Suprapubic skin (tissue), 4 donors: ENCODE measurements at places on chromosomes 2 and 18. TPM values are rescaled to one million over a fixed set of nuclear protein-coding genes. Genes with fewer than 3 reads are reported as not detected.
A peak's percentile ranks its signal among the peaks of the same experiment; 100 is the strongest.

GRCh38 chr2:201441409-201441808, 9.8 kb downstream of the TRAK2 start:
- DNase-seq = no peak

GRCh38 chr18:13566941-13567746, 159.2 kb downstream of the FAM210A start:
- peak; percentile 81 for DNase-seq

CYP27A1 gene
- 30.7 TPM for total RNA-seq

GRCh38 chr2:237441605-237442274, 27.8 kb upstream of the COL6A3 start:
- DNase-seq = no peak

EPB41L3 gene
- total RNA-seq = 9.6 TPM

- DNase-seq = no peak
These were observed 53.7 kb downstream of the FAM210A start for GRCh38 chr18:13672657-13673056.

MAPK4 gene
- 4.8 TPM for total RNA-seq

- DNase-seq = no peak
These were observed 219.8 kb downstream of the SH3BP4 start for GRCh38 chr2:235171550-235172031.

UCN gene
- total RNA-seq = 2.1 TPM

OTOS gene
- not detected for total RNA-seq

DNA sequence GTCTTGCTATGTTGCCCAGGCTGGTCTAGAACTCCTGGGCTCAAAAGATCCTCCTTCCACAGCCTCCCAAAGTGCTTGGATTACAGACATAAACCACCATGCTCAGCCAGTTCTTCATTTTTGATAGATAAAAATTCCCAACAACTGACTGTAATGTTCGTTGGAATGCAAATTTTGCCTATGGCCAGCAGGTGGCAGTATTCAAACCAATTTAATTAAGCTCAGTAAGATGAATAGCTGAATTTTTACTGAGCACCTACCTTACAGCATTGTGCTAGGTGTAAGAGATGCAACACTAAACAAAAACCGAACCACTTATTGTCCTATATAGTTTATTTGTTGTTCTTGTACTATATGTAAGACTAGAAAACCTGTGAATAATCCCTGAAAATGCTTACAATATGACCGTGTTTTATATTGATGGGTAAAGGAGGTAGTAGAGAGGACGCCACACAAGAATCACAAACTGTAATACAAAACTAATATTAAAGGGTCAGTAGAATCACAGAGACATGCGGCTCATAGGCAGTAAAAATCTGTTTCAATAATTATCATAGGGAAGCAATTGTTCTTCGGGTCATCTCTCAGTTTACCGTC, 8.2 kb upstream of the TMEM182 start:
- no peak for DNase-seq

NLRC4 gene
- 0.17 TPM for total RNA-seq

SERPINB10 gene
- 1.0 TPM for total RNA-seq

GRCh38 chr18:48928787-48929186, 22.0 kb downstream of the SMAD7 start:
- DNase-seq = no peak

CRYBA2 gene
- not detected for total RNA-seq

GRCh38 chr2:240231838-240232244, 91.4 kb upstream of the OTOS start:
- DNase-seq = peak; percentile 32

DNA sequence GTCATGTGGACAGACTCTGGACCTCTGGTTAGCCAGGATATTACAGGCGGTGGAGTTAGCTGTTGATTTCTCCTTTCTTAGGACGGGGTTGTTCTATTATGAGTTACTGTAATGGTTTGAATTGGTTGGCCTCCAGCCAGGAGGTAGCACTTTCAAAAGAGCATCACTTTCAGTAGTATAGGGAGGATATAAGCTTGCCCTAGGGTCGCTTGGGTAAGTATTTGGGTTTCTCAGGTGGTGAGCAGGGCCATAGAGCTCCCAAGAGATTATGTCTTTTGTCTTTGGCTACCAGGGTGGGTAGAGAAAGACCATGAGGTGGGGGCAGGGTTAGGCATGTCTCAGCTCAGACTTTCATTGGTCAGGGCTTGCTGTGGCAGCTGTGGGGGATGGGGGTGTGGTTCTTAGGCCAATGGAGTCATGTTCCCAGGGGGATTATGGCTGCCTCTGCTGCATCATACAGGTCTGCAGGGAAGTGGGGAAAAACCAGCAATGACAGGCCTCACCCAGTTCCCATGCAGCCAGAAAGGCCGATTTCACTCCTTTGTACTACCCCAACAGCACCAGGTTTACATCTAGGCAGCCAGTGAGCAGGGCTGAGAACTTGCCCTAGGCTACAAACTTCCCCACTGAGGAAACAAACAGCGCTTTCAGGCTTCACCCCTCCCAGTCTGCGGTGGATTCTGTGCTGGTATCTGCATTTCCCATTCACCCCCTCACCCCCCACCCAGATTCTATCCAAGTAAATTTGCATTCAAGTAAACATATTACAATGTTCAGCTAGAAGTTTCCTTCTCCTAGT, 89.4 kb upstream of the SLC38A11 start:
- no peak for DNase-seq

- no peak for DNase-seq
These were observed 112.3 kb upstream of the SLC8A1 start for GRCh38 chr2:40564184-40564583.

GRCh38 chr2:158975271-158975921, 7.0 kb downstream of the TANC1 start:
- DNase-seq = no peak

KHK gene
- 2.8 TPM for total RNA-seq

DNA sequence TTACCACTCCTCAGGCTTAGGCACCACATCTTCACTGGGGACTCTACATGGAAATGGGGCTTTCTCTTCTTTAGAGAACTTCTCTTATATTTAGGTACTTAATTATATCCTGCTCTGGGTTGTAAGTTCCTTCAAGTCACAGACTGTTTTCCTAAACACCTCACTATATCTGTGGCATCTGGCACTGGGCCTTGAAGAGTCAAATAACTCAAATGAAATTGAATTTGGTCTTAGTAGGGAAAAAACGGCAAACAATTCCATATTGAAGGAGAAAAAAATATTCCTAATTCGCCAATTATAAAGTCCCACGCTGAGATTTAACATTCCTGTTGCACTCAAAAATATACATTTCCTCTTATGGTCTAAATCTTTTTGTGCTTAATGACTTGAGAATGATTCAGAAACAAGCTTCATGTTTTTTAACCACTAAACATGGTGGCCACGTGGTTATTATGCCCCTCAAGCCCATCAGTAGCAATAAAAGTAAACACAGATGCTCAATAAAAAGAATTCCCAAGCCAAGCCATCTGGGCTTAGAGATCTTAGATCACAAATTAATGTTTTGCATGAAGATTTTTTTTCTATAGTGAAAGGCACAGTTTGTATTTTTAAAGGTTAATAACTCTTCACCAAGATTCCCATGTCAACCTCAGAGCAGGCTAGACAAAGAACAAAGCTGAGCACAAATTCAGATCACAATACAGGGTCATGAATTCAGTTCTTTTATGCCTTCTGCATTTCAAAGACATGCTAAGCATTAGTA, 105.5 kb upstream of the SYT4 start:
- DNase-seq = no peak

DNA sequence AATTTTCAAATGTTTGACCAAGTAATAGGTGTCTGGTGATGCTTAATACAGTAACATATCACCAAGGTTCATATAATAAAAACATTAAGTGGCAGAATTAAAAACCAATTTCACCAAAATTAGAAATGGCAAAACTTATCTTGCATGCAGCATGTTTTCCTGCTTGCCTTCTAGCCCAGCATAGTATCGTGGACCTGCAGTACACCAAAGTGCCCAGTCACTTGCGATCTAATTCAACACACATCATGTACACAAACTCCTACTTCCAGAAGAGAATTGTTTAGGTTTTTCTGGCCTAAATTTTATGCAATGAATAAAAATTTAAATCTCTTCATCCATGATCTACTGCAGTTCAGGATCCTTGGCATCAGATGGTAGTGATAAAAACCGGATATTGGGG, 28.9 kb downstream of the LPIN2 start:
- DNase-seq = no peak

LAPTM4A gene
- 159 TPM for total RNA-seq

GRCh38 chr2:4168834-4169233, 465.5 kb downstream of the DCDC2C start:
- no peak for DNase-seq

GRCh38 chr18:78979730-78980278, at the start of gene SALL3:
Gene SALL3, plus strand, starts transcription at chr18:78979818. Its CDS starts 457 bp downstream, at chr18:78980275.
- DNase-seq = no peak

LRRTM1 gene
- 2.5 TPM for total RNA-seq

- DNase-seq = no peak
These were observed 45.3 kb downstream of the DSC3 start for GRCh38 chr18:30997223-30997622.

- DNase-seq = no peak
These were observed 76.4 kb upstream of the CNGA3 start for GRCh38 chr2:98269830-98270229.

GRCh38 chr2:63631501-63631900, 42.7 kb downstream of the MDH1 start:
- DNase-seq = no peak

XIRP2 gene
- not detected for total RNA-seq

FOXD4L1 gene
- total RNA-seq = not detected

DNA sequence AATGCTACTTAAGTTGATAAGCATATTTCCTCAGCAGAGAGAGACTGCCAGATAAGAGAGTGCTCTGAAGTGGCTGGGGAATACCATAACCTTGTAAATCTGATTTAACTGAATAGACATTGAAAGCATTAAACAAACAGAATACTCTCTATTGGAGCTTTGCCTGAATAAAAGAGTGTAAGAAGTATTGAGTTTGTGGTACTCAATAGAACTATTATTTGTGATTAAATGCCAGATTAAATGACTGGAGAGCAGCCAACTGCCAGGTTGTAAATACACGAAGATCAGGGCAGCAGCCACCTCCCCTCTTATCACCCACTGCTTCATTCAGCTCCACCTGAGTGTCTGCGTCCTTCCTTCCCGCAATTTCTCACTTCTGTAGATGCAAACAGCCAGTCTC, 373.6 kb downstream of the DCDC2C start:
- DNase-seq = no peak

DNA sequence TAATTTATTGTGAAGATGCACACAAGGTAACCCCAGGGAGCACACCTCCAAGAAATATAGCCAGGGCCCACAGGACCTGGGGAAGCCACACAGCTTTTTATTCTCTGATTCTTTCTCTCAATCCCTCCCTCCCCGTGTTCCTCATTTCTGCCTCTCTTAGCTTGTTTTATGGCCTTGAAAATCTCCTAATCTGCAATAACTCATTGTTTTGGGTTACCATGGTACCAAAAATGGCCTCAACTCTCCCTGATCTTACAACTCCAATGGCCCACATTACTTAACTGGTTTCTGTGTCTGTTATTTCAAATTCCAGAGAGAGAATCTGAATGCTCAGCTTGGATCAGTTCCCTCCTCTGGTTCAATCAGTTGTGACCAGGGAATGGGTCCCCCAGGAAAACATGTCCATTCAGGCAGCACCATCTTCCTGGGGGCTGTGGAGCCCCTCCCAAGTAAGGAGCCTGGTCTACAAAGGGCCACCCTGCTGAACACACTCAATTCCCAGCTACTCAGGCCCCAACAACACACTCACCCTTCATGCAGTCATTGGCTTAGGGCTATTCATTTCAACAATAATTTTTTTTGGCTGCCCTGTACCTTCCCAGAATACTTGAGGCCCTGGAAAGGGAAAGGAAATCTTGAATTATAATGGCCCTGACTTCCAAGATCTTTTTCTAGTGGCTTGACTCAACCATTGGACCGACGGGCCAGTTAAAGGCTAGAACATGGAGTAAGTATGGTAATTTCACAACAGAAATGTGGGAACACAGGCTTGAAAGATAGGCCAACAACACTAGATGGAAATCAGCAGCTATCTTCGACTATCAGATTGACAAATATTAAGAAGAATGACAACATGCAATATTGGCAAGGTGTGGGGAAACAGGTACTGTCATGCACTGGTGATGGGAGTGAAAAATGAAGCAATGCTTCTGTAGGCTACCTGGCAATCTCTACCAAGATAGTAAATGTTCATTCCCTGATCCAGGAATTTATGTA, 41.6 kb upstream of the ST3GAL5 start:
- no peak for DNase-seq

GRCh38 chr18:61643884-61644647, 248.7 kb downstream of the RNF152 start:
- DNase-seq = no peak

GRCh38 chr2:162282765-162283425, 35.6 kb downstream of the IFIH1 start:
- DNase-seq = no peak

- no peak for DNase-seq
These were observed 184.9 kb upstream of the DTNA start for GRCh38 chr18:34525244-34525643.

KCNIP3 gene
- total RNA-seq = 14.6 TPM

- no peak for DNase-seq
These were observed 29.6 kb upstream of the ATL2 start for GRCh38 chr2:38406597-38407110.

CCDC88A gene
- total RNA-seq = 9.0 TPM

LAMA3 gene
- total RNA-seq = 370 TPM

DNA sequence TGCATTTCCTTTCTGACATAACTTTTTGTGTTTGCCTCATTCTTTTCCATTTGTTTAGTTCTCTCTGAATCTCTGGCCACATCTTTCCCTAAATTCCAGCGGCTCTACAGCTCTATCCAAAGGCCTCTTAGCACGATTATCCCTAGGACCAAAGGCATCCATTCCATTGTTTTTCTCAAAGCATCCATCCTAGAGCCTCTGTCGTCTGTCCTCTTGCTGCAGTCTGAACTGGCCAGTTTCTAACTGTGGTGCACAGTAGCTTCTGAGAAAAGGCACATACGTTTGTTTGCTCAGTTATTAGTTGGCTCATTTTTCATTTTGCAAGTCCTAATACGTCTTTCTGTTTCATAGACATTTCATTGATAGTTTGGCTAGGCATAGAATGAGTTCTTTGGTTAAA, 45.7 kb upstream of the TCF7L1 start:
- no peak for DNase-seq

- no peak for DNase-seq
These were observed 6.4 kb upstream of the IL1RL1 start for GRCh38 chr2:102304711-102305611.

DNA sequence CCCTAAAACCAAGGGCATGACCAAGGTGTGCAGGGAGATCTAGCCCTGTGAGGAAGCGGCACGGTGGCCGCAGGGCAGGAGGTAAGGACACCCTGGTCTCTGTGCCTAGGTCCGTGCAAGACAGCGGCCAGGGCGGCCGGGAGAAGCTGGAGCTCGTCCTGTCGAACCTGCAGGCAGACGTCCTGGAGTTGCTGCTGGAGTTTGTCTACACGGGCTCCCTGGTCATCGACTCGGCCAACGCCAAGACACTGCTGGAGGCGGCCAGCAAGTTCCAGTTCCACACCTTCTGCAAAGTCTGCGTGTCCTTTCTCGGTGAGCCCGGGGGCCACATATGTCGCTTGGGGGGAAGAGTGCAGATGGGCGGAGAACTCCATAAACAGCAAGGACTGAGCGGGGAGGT, 235.4 kb downstream of the ATAD2B start:
- DNase-seq = no peak
